ENCODE measurements at places on chromosomes 12 and 14. TPM values are rescaled to one million over a fixed set of nuclear protein-coding genes. Genes with fewer than 3 reads are reported as not detected.

ST8SIA1 gene
- 6.6 TPM for polyA plus RNA-seq

CHD8 gene
- 81.9 TPM for polyA plus RNA-seq

PRB2 gene
- polyA plus RNA-seq = not detected

KCNA1 gene
- 0.24 TPM for polyA plus RNA-seq

LRRC74A gene
- polyA plus RNA-seq = not detected

GPR65 gene
- polyA plus RNA-seq = 0.50 TPM

MMP17 gene
- 0.81 TPM for polyA plus RNA-seq

- no peak for DNase-seq
These were observed 47.1 kb upstream of the OVCH1 start for GRCh38 chr12:29544428-29545101.

- no peak for DNase-seq
These were observed 43.0 kb downstream of the GLRX5 start for GRCh38 chr14:95577870-95578269.

DNA sequence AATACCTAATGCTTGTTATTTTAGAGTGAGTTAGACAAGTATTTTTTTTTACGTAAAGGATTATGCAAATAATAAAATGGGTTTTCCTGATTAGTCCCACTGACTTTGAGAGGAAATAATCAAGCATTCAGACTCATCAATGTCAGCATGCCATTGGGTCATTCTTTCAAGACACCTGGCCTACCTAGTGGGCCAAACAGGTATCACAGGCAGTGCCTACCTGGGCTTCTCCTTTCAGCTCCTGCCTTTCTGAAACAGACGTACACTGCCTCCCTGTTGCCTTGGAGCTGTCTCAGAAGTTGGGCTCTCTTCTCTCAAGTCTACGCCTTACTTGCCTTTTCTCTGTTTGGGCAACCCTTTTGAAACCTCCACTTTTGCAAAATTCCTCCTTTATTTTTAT is 545.6 kb downstream of the SNAPC1 start:
- DNase-seq = no peak

DNA sequence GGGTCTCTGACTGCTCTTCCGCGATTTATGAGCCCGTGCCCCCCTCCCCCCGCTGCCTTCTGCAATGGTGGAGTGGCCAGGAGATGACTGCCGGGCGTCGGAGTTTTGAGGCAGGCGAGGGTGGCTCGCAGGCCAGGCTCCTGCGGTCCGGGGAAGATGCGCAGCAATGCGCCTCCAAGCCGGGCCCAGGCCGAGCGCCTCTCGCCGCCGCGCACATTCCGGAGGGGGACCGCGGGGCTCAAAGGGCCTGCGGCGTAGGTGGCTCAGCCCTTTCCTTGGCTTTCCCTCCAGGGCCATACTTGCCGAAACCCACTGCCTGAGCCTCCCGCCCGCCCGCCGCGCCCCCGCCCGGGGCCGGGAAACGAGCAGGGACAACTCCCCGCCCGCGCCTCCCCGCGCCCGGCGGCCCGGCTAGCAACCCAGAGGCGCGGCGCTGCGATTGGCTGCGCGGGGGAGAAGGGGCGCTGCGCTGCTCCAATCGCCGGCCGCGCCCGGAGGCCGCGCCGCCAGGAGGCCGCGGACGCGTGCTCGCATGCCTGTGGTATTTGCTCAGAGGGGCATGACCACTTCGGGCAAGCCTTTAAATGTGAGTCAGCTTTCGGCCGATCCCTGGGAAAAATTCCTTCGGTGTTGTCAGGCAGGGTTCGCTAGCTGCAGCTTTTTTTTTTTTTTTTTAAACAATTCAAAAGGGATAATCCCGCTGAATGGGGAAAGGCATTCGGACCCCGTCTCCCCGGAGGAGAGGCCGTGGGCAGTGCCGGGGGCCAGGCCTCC is 157.9 kb upstream of the PARP11 start:
- DNase-seq = peak; percentile 90

DNA sequence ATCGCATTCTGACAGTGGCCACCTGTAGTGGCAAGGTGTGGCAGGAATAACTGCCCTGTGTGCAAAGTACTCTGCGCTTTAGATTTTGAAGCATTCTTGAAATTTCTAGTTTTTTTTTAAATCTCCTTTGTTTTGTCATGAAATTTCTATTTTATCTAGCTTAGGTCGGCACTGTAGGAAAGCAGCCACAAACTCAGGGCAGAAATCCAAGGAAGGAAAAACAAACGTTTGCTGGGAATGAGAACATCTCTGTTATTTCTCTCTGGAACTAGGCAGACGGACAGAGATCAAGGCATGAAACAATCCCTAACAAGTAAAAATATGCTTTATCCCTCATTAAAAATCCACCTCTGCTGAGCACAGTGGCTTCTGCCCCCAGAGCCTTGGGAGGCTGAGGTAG is 1.3 kb upstream of the NR2C1 start:
- no peak for DNase-seq

DNA sequence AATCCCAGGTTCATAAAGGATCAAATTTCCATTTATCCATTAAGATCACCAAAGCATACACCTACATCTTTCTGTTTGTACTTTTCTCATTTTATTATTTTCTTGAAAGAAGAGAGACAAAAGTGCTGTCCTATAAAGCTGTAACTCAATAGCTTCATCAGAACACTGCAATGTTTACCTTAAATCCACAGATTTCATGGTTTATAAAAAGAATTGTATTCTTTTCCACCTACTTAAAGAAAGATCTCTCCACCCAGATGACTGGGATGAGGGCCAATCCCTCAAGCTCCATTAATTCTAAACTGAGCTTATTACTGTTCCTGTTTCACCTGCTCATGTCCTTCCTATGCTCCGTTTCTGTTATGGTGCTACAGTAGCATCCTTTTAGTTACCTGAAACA is 470.6 kb downstream of the BCAT1 start:
- no peak for DNase-seq

DNA sequence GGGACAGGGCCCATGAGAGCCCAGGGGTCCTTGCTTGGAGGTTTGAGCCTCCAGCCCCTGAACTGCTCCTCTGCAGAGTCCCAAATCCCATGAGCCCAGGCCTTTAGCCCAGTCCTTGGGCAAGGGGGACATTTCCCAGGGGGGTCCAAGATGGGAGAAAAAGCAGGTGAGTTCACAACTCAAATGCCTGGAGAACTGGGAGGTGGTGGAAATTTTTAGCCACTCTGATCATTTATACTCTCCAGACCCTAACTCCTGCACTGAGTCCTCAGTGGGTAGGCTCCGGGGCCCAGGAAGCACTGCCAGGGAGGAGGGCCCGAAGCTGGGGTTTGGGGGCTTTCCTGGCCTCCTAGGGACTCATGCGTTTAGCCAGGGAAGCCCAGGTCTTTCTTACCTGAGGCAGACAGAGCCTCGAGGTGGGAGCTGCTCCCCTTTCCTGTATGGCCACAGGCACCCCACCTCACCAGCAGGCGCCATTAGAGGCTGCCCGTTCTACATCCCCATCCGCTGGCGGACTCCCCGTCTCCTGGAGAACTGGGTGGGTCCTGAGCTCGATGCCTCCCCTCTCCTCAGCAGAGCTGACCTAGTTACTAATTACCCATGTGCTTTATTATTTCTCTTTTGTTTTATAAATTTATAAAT is 998 bp downstream of the HNF1A start:
- DNase-seq = no peak

- no peak for DNase-seq
These were observed 479 bp downstream of the KDM5A start for GRCh38 chr12:388541-389141.

- peak; percentile 24 for DNase-seq
These were observed 70.2 kb upstream of the TCL1A start for GRCh38 chr14:95784137-95784536.

DNA sequence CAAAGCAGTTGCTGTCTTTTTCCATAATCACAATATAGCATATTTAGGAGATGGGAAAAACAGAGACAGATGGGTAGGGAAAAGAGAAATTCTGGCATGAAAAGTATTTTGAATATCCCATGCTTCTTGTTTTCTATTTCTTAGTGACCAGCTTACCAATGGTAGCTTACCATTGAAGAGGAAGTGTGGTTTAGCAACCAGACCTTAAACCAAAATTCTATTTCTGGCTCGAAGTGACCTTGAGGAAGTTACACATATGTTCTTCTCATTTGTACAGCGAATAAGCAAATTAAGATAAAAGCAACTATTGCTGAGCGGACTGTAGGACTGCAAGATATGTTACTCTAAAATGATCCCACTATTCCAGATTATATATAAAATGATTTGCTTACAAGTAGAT is 82.9 kb downstream of the FGD4 start:
- no peak for DNase-seq

DNA sequence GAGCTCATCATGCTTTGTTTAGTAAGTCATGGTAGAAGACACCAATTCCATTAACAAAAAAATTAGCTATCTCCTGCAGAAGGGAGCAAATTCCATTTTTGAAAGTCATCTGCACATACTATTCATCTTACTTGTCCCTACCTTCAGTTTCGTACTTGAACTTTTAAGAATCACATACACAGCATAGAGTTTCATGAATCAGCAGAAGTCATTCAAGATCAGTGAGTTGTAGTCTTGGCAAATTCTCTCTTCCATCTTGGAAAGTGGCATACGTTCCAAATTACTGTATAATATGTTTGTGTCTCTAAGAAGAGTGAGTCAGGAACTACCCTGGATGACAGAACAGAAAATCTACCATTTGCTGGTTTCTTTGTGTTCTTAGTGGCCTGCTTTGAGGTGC is 14.1 kb downstream of the VRK1 start:
- no peak for DNase-seq

DNA sequence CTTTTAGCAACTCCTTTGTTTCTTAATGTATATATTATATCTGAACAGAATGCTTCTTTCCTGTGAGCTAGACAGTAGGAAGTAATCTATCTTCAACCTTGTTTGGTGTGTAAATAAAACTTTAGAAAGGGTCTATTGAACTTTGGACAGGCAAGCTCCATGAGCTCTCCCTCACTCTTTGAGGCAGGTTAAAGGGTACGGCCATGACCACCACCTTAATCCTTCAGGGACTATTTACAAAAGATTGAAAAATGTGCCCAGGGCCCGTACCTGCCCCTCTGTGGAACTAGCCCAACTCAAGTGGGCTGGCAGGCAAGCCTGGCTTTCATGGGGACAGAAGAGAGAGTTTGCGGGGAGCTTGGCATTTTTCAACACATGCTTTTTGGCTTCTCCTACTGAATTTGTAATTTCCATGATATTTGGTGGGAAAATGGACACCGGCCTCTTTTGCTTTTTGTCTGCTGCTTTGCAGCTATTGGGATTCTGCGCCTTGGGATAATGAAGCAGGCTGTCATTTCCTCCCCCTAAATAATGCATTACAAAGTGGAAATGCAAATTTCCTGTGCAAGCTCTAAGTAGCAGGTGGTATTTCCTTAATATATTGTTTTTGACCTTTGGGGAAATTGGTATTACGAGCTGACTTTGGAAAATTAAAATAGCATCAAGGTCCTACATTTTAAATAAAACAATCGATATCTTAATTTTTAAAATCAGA is 106.0 kb downstream of the HMGA2 start:
- DNase-seq = no peak

GRCh38 chr14:65206448-65207096 is 104.3 kb upstream of the MAX start:
- DNase-seq = no peak

- DNase-seq = no peak
These were observed 162.4 kb upstream of the DAAM1 start for GRCh38 chr14:59026081-59026480.

DNA sequence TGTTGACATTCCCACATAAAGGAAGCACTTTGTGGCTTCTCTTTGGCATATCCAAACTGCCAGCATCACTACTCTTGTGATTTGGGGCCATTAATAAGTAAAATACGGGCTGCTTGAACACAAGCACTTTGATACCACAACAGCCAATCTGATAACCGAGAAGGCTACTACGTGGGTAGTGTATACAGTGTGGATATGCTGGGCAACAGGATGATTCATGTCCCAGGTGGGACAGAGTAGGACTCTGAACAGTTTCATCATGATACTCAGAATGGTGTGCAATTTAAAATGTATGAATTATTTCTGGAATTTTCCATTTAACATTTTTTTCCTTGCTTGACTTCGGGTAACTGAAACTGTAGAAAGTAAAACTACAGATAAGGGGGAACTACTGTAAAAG is 225.0 kb upstream of the DDHD1 start:
- no peak for DNase-seq

- no peak for DNase-seq
These were observed 73.9 kb downstream of the ARMH4 start for GRCh38 chr14:58078068-58078467.

GRCh38 chr12:131892711-131893604 is 1.5 kb upstream of the ULK1 start:
- DNase-seq = no peak

All from renal cortex interstitium (tissue), 15 donors.